Memory B cell (primary cell): ENCODE measurements at places on chromosomes 7 and 10.
A peak's percentile ranks its signal among the peaks of the same experiment; 100 is the strongest.

- H3K4me1 ChIP-seq: peaks cover 3% of the 10 kb centered on the region
- no peak overlapping the region for H3K27ac ChIP-seq
- no peak for DNase-seq
- H3K27me3 ChIP-seq: no peaks in the 10 kb centered on the region
- H3K4me3 ChIP-seq: no peak overlapping the region
Measured at GRCh38 chr10:84447701-84448400, 119.5 kb downstream of the CCSER2 start.

- DNase-seq: no peak
- peaks cover 4% of the 10 kb centered on the region for H3K4me1 ChIP-seq
- H3K4me3 ChIP-seq: no peak overlapping the region
- H3K27me3 ChIP-seq: no peaks in the 10 kb centered on the region
- peak overlapping the region; percentile 77 for H3K27ac ChIP-seq
- peaks cover 36% of the 10 kb centered on the region for H3K36me3 ChIP-seq
Measured at GRCh38 chr10:22544325-22545068, 169.9 kb downstream of the PIP4K2A start.

GRCh38 chr10:15427843-15428414 lies 56.8 kb upstream of the FAM171A1 start:
- DNase-seq: no peak
- H3K4me1 ChIP-seq: no peaks in the 10 kb centered on the region
- peaks cover 4% of the 10 kb centered on the region for H3K27me3 ChIP-seq
- H3K27ac ChIP-seq: no peak overlapping the region
- peaks cover 2% of the 10 kb centered on the region for H3K36me3 ChIP-seq

DNA sequence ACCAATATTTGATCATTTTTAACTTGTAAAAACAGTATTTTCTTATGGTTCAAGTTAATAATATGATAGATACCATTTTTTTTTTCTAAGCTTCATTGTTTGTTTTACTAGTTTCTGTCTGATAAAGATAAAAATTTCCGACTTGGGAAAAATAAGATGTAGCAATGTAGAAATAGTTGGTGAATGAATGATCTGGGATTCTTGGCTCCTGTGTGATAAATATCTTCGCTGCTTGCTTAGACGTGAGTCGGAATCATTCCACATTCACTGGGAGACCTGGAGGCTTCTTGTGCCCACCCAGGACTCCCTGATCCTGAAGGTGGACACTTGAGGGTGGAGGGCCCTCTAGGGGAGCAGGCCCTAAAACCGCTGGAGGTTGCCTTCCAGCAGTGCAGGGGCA lies 47.9 kb downstream of the EXOC4 start:
- peaks cover 12% of the 10 kb centered on the region for H3K36me3 ChIP-seq
- no peak overlapping the region for H3K27ac ChIP-seq
- H3K4me3 ChIP-seq: no peak overlapping the region
- H3K4me1 ChIP-seq: peaks cover 9% of the 10 kb centered on the region

DNA sequence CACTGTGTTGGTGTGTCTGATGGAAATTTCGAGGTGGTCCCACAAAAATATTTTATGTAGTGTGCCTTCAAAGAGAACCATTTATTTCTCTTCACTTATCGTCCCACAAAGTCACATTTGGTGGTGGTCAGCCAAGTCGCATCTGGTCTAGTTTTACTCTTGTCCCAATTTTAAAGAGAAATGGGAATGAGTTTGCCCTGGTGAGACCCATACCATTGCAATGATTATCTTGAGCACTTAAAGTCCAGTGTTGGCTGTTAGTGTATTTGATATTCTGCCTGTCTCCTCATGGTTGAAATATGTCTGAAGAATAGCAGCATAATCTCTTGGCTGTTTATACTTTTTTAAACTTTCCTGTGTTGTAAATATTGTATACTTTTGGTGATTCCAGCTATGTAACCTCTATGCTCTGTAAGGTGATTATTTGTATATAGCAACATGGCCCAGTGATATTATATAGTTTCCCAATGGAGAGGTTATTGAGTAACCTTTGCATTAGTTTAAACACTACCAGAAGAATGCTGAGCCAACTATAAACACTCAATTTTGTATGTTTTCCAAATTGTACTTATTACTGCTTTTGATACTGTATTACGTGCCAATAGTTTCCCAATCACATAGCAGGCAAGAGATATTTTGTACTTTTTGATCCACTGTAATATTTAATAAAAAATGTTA lies 172.2 kb downstream of the RTKN2 start:
- no peaks in the 10 kb centered on the region for H3K27me3 ChIP-seq
- H3K4me1 ChIP-seq: peaks cover 17% of the 10 kb centered on the region
- no peak overlapping the region for H3K27ac ChIP-seq
- no peak for DNase-seq
- H3K36me3 ChIP-seq: peaks cover 39% of the 10 kb centered on the region

DNA sequence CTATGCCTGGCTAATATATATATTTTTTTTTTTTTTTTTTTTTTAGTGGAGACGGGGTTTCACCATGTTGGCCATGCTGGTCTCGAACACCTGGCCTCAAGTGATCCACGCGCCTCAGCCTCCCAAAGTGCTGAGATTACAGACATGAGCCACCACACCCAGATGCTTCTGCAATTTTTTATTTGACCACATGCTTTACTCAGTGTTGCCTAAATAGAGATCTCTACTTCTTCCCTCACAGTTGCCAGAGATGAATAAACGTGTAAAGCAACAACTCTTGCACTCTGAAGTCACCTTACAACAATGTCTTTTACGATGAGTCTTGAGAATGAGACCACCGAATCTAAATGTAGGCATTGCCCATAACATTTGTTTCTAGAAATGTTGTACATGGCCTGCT lies 107.9 kb upstream of the FRMD4A start:
- no peak for DNase-seq
- no peaks in the 10 kb centered on the region for H3K36me3 ChIP-seq
- no peak overlapping the region for H3K27ac ChIP-seq
- H3K4me1 ChIP-seq: no peaks in the 10 kb centered on the region

GRCh38 chr10:132036153-132036886 lies 29.4 kb upstream of the JAKMIP3 start:
- peaks cover 2% of the 10 kb centered on the region for H3K4me1 ChIP-seq
- H3K4me3 ChIP-seq: no peak overlapping the region
- H3K27me3 ChIP-seq: peaks cover 39% of the 10 kb centered on the region
- DNase-seq: no peak
- H3K36me3 ChIP-seq: peaks cover 1% of the 10 kb centered on the region

- peak; percentile 38 for DNase-seq
- H3K4me1 ChIP-seq: peaks cover 22% of the 10 kb centered on the region
- H3K27ac ChIP-seq: peak overlapping the region; percentile 71
- H3K4me3 ChIP-seq: peak overlapping the region; percentile 73
- H3K27me3 ChIP-seq: peaks cover 20% of the 10 kb centered on the region
Measured at GRCh38 chr7:23471106-23471859, 992 bp upstream of the IGF2BP3 start.

DNA sequence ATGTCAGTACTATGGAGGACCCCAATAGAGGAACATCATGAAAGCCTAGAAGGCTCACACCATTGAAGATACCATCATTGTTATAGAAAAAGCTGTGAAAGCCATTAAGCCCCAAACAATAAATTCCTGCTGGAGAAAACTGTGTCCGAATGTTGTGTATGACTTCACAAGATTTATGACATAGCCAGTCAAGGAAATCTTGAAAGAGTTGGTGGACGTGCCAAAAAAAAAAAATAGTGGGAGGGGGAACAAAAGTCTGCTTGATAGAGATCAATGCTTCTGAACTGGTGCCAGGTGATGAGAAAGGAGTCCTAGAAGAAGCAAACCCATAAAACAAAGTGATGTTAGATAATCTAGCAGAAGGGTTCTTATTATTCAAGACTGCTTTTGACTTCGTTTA lies 41.2 kb downstream of the RALA start:
- H3K27ac ChIP-seq: no peak overlapping the region
- peaks cover 10% of the 10 kb centered on the region for H3K4me1 ChIP-seq
- no peak overlapping the region for H3K4me3 ChIP-seq
- no peaks in the 10 kb centered on the region for H3K27me3 ChIP-seq

DNA sequence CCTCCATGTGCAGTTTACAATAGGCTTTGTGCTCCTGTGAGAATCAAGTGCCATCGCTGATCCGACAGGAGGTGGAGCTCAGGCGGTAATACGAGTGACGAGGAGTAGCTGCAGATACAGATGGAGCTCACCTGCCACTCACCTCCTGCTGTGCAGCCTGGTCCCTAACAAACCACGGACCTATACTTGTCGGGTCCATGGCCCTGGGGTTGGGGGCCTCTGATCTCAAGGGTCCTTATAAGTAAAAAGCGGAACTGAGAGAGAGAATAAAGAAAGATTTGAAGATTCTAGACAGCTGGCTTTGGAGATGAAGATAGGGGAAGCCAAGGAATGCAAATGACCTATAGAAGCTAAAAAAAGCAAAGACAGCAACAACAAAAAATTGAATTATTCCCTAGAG lies 130.6 kb downstream of the PLXDC2 start:
- no peaks in the 10 kb centered on the region for H3K4me1 ChIP-seq
- H3K27me3 ChIP-seq: no peaks in the 10 kb centered on the region
- H3K27ac ChIP-seq: no peak overlapping the region
- DNase-seq: no peak
- H3K36me3 ChIP-seq: no peaks in the 10 kb centered on the region

GRCh38 chr7:129368389-129368986 lies 65.7 kb upstream of the STRIP2 start:
- peak overlapping the region; percentile 78 for H3K4me3 ChIP-seq
- H3K4me1 ChIP-seq: peaks cover 16% of the 10 kb centered on the region

DNA sequence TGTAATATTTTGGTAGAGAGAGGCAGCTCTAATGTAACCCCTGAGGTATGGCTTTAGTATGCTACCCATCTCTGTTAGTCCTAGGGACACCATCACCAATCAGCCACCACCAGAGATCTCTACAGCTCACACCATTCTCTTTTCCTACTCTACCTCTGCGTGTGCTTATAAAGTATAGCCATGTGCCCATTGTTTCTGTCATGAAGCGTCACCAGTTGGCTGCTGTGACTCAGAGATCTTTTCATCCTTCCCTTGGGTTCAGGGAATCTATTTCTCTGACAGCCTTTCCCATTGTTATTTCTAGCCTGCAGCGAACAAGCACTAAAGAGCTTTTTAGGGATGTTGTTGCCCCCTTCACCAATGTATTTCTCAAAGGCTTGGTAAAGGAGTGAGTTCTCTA lies 103.3 kb downstream of the TPST1 start:
- no peak overlapping the region for H3K4me3 ChIP-seq
- H3K27ac ChIP-seq: no peak overlapping the region
- no peaks in the 10 kb centered on the region for H3K36me3 ChIP-seq
- DNase-seq: no peak

DNA sequence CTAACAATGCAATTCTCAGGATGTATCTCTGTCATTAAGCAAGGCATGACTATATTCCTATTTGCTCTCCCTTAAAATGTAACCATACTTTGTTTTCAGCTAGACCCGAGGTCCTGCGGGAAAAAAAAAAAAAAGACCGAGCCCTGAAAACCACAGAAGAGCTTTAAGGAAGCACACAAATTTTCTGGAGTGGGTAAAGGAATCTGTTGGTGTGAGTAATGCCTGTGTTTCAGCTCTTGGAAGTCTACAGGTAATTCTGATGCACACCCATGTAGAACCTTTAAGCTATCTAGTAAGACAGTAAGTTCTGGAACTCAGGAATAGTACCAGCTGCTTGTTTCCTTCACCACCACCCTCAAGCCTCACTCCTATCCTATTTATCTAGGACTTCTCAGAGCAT lies 351.1 kb downstream of the PARD3 start:
- H3K27ac ChIP-seq: no peak overlapping the region
- no peaks in the 10 kb centered on the region for H3K36me3 ChIP-seq

DNA sequence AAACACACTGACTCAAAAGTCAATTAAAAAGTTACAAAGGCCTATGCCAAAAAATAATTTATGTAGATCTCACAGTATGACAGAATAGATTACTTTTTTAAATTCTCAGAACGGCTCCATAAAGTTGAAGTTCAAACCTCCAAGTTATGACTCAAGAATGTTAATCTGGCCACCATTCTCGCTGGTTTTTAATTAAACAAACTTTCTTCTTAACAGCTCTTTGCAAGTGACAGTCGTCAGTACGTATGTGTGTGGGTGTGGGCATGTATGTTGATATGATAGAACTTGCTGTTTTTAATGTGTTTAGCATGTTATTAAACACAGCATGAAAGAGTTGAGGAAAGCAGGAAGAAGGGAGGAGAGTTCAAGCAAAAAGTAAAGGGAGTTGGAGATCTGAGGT lies 18.5 kb downstream of the PRKCQ start:
- no peak for DNase-seq
- no peaks in the 10 kb centered on the region for H3K36me3 ChIP-seq
- H3K4me1 ChIP-seq: no peaks in the 10 kb centered on the region
- peaks cover 22% of the 10 kb centered on the region for H3K27me3 ChIP-seq

- H3K27me3 ChIP-seq: peaks cover 6% of the 10 kb centered on the region
- no peak overlapping the region for H3K27ac ChIP-seq
- no peak for DNase-seq
- no peaks in the 10 kb centered on the region for H3K4me1 ChIP-seq
Measured at GRCh38 chr7:117776224-117776623, 97.0 kb downstream of the CTTNBP2 start.

- H3K36me3 ChIP-seq: no peaks in the 10 kb centered on the region
- no peak overlapping the region for H3K27ac ChIP-seq
- DNase-seq: peak; percentile 75
- peaks cover 4% of the 10 kb centered on the region for H3K27me3 ChIP-seq
- H3K4me3 ChIP-seq: no peak overlapping the region
- H3K4me1 ChIP-seq: peaks cover 3% of the 10 kb centered on the region
Measured at GRCh38 chr7:95916573-95917297, 144.4 kb downstream of the DYNC1I1 start.

DNA sequence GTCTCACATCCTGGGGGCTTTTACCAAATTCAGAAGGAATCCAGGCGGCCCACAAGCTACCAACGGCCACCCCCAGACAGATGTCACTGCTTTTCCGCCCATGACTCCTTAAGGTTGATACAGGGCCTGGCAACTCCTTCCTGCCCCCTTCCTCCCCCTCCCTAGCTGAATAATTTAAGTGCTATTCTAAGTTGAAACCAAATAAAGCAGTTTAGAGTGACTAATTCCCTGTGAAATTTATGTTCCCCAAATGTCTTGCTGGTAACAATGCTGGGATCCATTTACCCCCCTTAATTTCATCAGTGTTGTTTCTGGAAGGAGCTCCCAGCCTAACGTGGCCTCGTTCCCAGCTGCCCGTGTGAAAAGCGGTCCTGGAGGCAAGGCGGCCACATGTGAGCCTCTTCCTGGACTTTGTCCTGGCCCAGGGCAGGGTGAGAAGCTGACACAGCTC lies 109.6 kb downstream of the TMEM130 start:
- DNase-seq: no peak
- H3K27me3 ChIP-seq: peaks cover 5% of the 10 kb centered on the region
- no peak overlapping the region for H3K4me3 ChIP-seq
- H3K27ac ChIP-seq: no peak overlapping the region
- H3K36me3 ChIP-seq: no peaks in the 10 kb centered on the region
